ENCODE measurements at places on chromosomes 12 and 14. TPM values are rescaled to one million over a fixed set of nuclear protein-coding genes. Genes with fewer than 3 reads are reported as not detected.

The CAPRIN2 gene
- 14.6 TPM for polyA plus RNA-seq

The CAPZA3 gene
- polyA plus RNA-seq = not detected

The SETD1B gene
- polyA plus RNA-seq = 2.3 TPM

The ATG2B gene
- 1.9 TPM for polyA plus RNA-seq

The KRT77 gene
- not detected for polyA plus RNA-seq

The REC8 gene
- 12.5 TPM for polyA plus RNA-seq

The LHX5 gene
- not detected for polyA plus RNA-seq

The KRT75 gene
- not detected for polyA plus RNA-seq

The KRT7 gene
- not detected for polyA plus RNA-seq

The CLEC9A gene
- not detected for polyA plus RNA-seq

The HOXC9 gene
- not detected for polyA plus RNA-seq

The GZMB gene
- 7.9 TPM for polyA plus RNA-seq

The PLXNC1 gene
- 6.6 TPM for polyA plus RNA-seq

The KLRC2 gene
- polyA plus RNA-seq = not detected

The FAM222A gene
- polyA plus RNA-seq = 0.10 TPM

The EMC9 gene
- polyA plus RNA-seq = 18.2 TPM

The ACAD10 gene
- polyA plus RNA-seq = 17.5 TPM

The CPNE6 gene
- polyA plus RNA-seq = not detected

The LPCAT3 gene
- polyA plus RNA-seq = 11.6 TPM

The PRPH gene
- polyA plus RNA-seq = not detected

The FGF6 gene
- not detected for polyA plus RNA-seq

The ERBB3 gene
- 0.83 TPM for polyA plus RNA-seq

The APOLD1 gene
- 0.23 TPM for polyA plus RNA-seq

The KRT71 gene
- not detected for polyA plus RNA-seq

The DENND5B gene
- polyA plus RNA-seq = 30.7 TPM

The CLEC4C gene
- 1.3 TPM for polyA plus RNA-seq

The CCDC184 gene
- polyA plus RNA-seq = 0.31 TPM

The NID2 gene
- polyA plus RNA-seq = 0.73 TPM

The LRCOL1 gene
- not detected for polyA plus RNA-seq

The ADCY6 gene
- polyA plus RNA-seq = not detected

The LAG3 gene
- 0.88 TPM for polyA plus RNA-seq

The MYF6 gene
- polyA plus RNA-seq = not detected

The ZFHX2 gene
- 0.26 TPM for polyA plus RNA-seq

The PLA2G1B gene
- not detected for polyA plus RNA-seq

The ARMH4 gene
- polyA plus RNA-seq = 0.50 TPM

The MYBPC1 gene
- polyA plus RNA-seq = not detected

The GRIN2B gene
- not detected for polyA plus RNA-seq

The GOLGA3 gene
- 11.5 TPM for polyA plus RNA-seq

The DGLUCY gene
- polyA plus RNA-seq = 68.0 TPM

The KRT8 gene
- not detected for polyA plus RNA-seq

The ASCL1 gene
- polyA plus RNA-seq = not detected

The MYF5 gene
- polyA plus RNA-seq = not detected

The PYGL gene
- 0.20 TPM for polyA plus RNA-seq

The UNC79 gene
- not detected for polyA plus RNA-seq

The PPP4R4 gene
- 0.48 TPM for polyA plus RNA-seq

The EML5 gene
- polyA plus RNA-seq = 0.61 TPM

The GPR84 gene
- polyA plus RNA-seq = not detected

The SLC10A1 gene
- polyA plus RNA-seq = not detected

The VSIG10 gene
- polyA plus RNA-seq = 3.4 TPM

The C1QL4 gene
- polyA plus RNA-seq = not detected

The B3GNT4 gene
- polyA plus RNA-seq = 0.29 TPM

The KRT85 gene
- not detected for polyA plus RNA-seq

The OR10G3 gene
- not detected for polyA plus RNA-seq

The NYNRIN gene
- not detected for polyA plus RNA-seq

The NKX2-8 gene
- not detected for polyA plus RNA-seq

The CIROP gene
- not detected for polyA plus RNA-seq

The SELPLG gene
- polyA plus RNA-seq = 37.0 TPM

Data from IgD-negative memory B cell (primary cell).